ENCODE measurements at places on chromosomes 5 and 9.

GRCh38 chr9:34612788-34613390, 992 bp upstream of the RPP25L start:
- DNase-seq = peak; percentile 35

GRCh38 chr5:97714424-97714823, 531.4 kb upstream of the RIOK2 start:
- DNase-seq = no peak

DNA sequence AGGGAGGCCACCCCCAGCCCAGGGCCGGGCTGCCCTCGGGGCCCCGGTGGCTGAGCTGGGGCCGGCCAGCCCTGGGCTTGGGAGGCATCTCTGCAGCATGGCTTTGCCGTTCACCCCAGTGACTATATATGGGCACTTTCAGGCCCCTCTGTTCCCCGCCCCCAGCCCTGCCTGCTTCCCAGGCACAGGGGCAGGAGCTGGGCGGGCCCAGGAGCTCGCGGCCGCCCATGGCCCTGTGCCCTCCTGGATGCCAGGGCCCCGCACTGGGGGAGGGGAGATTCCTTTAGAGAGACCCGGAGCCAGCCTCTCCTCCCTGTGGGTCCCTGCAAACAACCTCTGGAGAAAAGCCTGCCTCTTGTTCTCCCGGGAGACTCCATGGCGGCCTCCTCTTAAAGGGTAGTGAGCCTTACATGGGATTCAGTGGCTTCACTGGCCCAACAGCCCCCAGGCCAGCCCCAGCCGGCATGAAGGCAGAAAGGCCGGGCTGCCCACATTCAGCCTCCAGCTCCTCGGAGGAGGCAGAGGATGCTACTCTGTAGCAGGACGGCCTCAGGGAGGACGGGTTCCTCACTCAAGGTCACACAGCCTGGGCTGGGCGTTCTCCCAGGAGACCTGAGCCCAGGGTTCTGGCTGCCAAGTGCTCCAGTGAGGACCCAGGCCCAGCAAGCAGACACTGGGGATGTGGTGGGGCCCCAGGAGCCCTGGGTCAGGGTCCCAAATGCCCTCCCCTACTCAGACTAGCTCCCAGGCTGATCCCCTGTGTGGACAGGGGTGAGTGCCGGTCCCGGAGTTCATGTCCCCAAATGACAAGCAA, 4.1 kb downstream of the NACC2 start:
- DNase-seq = no peak

GRCh38 chr9:134007150-134007549, 15.0 kb upstream of the VAV2 start:
- DNase-seq = no peak

GRCh38 chr5:172322028-172322965, 38.7 kb upstream of the UBTD2 start:
- DNase-seq = no peak

GRCh38 chr5:99600952-99601351, 672.1 kb upstream of the CHD1 start:
- peak; percentile 38 for DNase-seq

DNA sequence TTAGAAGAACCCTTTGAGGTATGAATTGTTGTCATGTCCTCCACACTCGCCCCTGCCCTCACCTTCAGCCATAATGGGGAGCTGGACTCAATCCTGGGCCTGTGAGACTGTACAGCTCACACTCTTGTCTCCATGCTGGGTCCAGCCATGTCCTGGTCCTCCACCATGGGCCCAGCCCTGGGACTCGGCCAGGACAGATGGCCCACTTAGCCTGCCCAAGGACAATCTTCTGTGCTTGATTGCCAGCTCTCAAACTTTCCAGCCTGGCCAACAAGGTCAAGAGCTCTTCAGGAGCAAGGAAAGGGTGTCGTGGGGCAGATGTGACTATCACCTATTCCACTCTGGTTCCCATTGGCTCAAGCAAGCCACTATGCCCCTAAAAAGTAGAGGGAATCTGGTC, 90.8 kb downstream of the HRH2 start:
- DNase-seq = no peak

DNA sequence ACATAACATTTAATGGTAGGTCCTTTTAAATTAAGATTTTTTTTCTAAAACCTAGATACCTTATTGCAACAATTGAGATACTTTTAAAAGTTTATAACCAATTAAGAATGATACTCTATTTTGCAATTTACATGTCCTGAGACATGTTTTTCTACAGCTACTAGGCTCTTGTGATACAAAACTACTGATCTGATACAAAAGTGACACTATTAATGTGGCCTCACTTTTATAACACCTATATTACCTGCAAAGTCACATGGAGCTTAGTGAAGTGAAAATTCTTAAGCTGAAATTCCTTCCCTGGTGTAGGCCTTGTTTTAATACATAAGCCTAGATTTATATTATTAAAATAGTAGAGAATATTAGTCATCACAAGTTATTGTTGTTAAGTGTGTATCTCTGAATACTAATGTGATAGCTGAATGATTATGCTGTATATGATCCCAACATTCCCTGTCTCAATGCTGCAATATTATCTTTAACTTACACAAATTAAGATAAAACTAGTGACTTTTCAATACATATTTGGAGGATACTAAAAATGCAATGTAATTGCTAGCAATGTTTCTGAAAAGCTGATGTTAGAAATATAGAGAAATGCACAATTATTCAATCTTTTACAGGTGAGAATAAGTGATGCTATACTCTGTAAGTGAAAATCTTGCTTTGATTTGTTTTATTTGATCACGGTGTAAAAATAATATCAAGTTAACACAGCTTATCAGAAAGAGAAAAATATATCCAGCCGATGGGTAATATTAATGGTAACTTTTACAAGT, 2.6 kb downstream of the NFIB start:
- no peak for DNase-seq

DNA sequence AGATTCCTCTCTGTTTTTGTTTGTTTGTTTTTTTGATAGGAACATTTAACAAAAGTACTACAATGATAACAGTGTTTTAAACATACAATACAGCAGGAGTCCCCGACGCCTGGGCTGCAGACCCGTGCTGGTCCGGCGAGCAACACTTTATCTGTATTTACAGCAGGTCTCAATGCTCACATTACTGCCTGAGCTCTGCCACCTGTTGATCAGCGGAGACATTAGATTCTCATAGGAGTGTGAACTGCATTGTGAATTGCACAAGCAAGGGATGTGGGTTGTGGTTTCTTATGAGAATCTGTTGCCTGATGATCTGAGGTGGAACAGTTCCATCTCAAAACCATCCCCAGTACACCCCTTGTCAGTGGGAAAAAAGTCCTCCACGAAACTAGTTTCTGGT, 1068.5 kb upstream of the CDH10 start:
- no peak for DNase-seq

All from astrocyte of the cerebellum (primary cell).